Stimulated activated CD4-positive, alpha-beta T cell treated with anti-CD3 and anti-CD28 coated beads, Interleukin-2, amount 100 ng/mL, for 24 hours (primary cell): ENCODE measurements at places on chromosomes 6 and 20.

- DNase-seq: no peak
Observed at GRCh38 chr6:16239798-16240123, 1.4 kb downstream of the GMPR start.

GRCh38 chr20:50085481-50086365, 27.2 kb downstream of the UBE2V1 start:
- DNase-seq: peak; percentile 36

- no peak for DNase-seq
Observed at GRCh38 chr20:51313358-51313827, 229.1 kb downstream of the NFATC2 start.

GRCh38 chr6:44039839-44040350, 87.4 kb downstream of the MRPL14 start:
- DNase-seq: no peak

DNA sequence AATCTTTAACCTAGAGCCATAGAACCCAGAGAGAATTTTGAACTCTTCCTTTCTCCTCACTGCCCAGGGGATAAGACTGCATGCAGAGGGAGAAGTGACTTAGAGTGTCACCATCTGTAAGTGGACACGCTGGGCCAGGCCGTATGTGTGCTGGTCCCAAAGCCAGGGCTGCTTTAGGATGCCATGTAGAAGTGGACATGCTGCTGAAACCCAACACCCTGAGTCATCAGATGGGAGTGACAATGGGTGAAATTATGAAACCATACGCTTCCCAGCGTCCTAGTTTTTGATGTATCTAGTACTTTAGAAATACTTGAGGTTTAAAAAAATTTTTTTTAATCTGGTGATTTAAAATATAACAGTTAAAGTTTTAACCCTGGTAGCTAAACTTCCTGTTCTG, 191.1 kb downstream of the FNDC1 start:
- DNase-seq: no peak

DNA sequence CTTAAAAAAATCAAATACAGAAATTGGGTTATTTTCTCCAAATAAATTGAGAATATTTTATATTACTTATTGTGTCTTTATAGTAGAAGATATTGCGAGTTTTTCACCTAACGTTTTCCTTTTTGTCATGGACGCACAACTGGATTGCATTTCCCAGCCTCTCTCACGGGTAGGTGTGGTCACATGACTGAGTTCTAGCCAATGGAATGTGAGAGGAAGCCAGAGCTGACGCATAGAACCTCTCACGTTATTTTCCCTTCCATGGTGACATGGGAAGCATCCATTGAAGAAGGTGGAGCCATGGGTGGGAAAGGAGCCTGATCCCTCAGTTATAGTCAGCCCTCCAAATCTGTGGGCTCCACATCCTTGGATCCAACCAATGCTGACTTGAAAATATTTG, 155.9 kb upstream of the UST start:
- no peak for DNase-seq

GRCh38 chr6:110880651-110881050, 6.1 kb downstream of the AMD1 start:
- DNase-seq: no peak

- no peak for DNase-seq
Observed at GRCh38 chr6:29813066-29813465, 14.6 kb upstream of the HLA-G start.

- no peak for DNase-seq
Observed at GRCh38 chr6:2542858-2543218, 207.9 kb downstream of the MYLK4 start.

- no peak for DNase-seq
Observed at GRCh38 chr20:14634665-14635064, 297.3 kb upstream of the FLRT3 start.

- no peak for DNase-seq
Observed at GRCh38 chr20:32506721-32507120, 78.4 kb downstream of the NOL4L start.

DNA sequence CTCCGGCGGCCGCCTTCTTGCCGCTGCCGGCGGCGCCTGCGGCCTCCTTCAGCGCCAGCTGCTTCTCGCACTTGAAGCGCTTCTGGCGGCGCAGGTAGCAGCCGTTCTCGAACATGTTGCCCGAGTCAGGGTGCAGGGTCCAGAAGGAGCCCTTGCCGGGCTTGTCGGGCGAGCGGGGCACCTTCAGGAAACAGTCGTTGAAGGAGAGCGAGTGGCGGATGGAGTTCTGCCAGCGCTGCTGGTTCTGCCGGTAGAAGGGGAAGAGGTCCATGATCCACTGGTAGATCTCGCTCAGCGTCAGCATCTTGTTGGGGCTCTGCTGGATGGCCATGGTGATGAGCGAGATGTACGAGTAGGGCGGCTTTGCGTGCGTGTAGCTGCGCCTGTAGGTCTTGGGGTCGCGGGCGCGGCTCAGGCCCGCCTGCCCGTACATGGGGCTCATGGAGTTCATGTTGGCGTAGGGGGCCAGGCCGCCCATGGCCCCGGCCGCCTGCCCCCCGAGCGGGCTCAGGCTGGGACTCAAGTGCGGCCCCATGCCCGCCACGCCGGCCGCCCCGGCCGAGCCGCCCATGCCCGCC, 1.9 kb downstream of the FOXA2 start:
- DNase-seq: no peak

DNA sequence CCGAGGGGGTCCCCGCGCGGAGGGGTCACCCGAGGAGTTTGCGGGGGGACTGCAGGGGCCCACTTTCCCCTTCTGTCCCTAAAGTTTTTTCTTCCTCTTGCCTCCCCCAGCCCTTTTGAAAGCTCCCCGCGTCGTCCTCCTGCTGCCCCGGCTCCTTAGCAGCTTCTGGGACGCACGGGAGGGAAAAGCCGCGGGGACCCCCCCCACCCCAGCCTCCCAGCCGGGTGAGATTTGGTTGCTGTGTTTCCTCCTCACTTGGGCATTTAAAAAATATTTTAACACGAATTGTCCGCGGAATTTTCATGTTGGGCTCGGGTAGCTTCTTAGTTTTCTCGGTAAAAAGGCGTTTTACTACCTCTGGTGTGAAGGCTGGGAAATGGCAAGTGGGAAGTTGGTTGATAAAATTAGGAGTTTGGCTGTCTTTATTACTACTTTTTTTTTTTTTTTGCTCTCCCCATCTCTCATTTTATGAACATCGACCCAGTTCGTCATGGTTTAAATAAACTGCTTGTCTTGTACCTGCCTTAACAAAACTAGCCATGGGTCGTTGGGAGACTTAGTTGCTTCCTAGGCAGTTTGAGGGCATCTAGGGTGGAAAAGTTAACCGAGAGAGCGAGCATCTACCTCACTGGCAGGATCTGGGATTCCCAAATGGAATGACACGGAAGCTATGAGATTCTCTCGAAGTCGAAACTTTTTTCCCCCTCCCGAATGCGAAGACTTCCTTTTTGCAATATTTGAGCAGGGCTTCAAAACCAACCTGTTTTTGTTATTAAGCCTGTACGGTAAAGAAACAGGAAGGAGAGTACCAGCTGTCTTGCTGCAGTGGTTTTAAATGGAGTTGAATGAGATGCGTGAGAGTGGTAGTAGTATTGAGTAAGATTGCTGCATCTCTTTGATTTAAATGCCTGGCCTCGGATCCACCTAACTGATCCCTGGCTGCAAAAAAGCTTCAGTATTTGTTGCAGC, 868 bp downstream of the NCOA3 start:
- DNase-seq: no peak

- DNase-seq: no peak
Observed at GRCh38 chr6:161327360-161327953, 53.6 kb upstream of the AGPAT4 start.

DNA sequence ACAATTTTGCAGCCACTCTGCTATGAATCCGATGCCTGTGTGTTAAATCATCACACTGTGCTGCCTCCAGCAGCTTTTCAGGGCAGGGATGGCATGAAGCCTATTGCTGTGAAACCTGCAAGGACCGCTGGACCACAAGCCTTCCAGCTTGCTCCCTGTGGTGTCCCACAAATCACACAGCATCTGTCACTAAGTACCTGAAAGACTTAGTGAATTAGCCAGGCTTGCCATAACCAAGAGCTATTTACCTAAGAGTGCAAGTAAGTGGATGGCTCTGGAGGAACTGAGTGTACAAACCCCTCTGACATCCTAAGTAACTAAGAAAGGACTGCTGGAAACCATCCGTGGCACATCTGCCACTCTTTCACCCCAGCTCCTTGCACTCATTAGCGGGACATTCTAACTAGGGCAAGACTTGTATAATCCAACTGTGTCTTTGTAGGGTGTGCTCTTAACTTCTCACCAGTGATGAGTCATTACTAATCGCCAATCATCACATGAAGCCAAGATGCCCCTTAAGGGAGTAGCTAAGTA, 34.7 kb downstream of the FOXQ1 start:
- no peak for DNase-seq

- DNase-seq: no peak
Observed at GRCh38 chr20:58923117-58923712, 57.8 kb upstream of the NELFCD start.

- no peak for DNase-seq
Observed at GRCh38 chr6:28856620-28857005, 67.2 kb downstream of the TRIM27 start.

GRCh38 chr6:131741688-131742393, 31.0 kb upstream of the CTAGE9 start:
- no peak for DNase-seq

- DNase-seq: no peak
Observed at GRCh38 chr20:58372806-58373205, 16.2 kb upstream of the VAPB start.

DNA sequence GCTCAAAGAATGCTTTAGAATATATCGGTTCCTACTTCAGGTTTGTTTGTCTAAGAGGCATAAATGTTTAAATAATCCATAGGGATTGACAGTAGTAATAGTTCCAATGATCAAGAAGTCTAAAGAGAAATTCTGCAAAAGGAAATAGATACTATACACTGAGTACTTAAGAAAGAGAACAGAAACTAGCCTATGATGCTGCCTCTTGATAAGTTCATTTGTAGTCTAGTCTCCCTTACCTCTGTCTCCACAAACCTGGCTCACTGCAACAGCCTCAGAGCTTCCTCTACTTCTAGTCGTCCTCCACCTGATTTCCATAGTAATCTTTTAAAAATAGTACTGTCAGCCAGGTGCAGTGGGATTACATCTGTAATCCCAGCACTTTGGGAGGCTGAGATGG, 511.8 kb downstream of the LMBRD1 start:
- DNase-seq: no peak

- DNase-seq: no peak
Observed at GRCh38 chr20:19565736-19566135, 192.3 kb upstream of the RIN2 start.

DNA sequence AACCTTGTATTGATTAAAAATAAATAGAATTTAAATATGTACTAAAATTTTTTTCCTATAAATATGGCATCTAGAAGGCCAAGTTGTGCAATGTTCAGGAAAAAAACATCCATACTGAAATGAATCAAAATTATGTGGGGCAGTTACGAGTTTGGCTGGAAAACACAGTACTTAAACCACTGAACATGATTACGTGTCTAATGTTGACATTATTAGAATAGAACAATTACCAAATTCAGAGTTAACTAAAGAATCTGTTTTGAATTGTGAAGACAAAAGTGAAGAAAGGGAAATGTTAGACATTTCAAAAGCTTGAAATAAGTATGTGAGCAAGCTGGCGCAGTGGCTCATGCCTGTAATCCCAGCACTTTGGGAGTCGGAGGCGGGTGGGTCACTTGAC, 57.2 kb downstream of the KLHL31 start:
- DNase-seq: no peak
